ENCODE measurements at places on chromosomes 1 and 21.

GRCh38 chr1:53254011-53254640 is 15.8 kb upstream of the MAGOH start:
- no peak for DNase-seq

- DNase-seq = no peak
Observed at GRCh38 chr1:16915627-16915973, 6.1 kb upstream of the CROCC start.

GRCh38 chr1:44263568-44264450 is 50.5 kb downstream of the DMAP1 start:
- no peak for DNase-seq

DNA sequence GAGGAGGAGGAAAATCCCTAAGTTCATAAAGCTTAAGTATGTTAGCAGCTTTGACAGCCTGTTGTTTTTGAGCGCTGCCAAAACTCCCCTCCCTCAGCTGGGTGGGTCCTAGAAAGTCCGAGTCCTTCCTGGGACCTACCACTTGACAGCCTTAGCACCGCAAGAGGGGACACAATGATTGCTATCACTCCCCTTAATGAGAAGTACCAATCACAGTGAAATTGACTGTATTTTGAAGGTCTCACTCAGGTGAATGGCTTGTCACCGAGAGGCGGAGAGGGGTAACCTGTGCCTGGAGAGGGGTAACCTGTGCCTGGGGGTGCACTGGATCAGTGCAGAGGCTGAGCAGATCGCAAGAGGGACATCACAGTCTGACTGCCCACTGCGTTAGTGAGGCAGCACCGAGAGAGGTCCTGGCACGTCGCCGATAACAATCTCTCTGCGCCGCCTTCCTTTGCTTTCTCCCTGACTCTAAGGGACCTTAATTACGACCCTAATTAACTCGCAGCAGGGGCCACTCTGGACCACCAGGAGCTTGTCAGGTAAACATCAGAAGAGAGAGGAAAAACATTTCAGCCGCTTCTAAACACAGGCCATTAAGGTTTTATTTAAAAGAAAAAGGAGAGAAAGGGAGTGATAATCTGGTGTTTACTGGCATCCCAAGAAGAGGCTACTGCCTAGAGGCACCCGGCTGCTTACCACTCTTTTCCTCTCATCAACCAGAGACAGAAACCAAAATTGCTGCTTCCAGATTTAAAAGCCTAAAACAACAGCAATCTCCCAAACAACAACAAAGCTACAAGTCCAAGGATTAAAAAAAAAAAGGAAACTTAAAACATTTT is 25.7 kb upstream of the KCNK1 start:
- DNase-seq = no peak

DNA sequence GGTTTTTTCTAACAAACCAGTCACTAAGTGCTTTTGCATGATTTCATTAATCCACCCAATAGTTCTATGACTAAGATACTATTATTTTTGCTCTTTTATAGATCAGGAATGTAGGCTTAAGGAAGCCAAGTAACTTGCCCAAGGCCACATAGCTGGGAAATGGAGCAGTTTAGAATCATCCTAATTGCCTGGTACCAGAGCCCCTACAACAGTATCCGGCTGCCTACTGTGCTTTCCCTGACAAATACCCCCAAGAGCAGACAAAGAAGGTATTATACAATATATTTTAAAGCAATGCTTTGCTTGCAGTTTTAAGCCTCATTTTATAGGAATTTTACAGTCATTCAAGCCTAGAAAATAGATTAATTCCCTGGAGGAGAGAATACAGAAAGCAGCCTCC is 45.5 kb upstream of the RASAL2 start:
- DNase-seq = no peak

GRCh38 chr1:53325326-53326087 is 2.4 kb downstream of the LRP8 start:
- DNase-seq = no peak

- DNase-seq = peak; percentile 80
Observed at GRCh38 chr1:168834225-168834872, 105.3 kb upstream of the DPT start.

DNA sequence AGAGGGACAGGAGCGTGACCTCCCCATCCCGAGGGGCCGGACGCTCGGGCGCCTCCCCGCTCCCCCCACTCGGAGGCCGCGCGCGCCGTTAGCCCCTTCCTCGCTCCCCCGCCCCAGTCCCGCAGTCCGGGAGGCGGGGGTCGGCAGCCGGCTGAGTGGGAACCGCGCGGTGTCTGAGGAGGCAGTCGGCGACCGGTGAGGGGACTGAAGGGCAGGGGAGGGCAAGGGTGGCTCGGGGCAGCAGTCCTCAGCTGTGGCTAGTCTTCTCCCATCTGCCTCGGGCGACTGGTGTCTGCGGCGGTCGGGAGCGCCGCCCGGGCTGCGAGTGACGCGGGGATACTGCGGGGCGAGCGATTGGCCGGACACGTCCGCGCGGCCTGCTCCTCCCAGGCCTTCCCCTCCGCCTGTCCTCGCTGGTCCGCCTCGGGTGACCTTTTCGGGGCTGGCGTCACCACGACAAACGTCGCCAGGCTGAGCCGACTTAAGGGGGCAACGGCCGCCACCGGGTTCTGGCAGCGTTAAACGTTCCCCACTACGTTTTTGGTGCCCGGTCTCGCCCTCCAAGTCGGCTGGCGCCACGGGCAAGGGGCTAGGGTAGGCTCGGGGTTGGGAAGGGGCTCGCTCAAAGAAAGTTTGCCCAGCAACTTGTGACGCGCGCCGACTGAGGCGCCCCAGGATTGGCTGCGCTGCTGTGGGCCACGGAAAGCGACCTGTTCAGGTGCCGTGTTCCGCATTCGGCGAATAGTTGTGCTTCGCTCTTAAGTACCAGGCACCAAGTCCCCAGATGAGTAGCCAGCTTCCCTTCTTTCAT is 538 bp downstream of the ZNF672 start:
- DNase-seq = no peak

- DNase-seq = no peak
Observed at GRCh38 chr1:40140211-40140973, 20.8 kb upstream of the RLF start.

- no peak for DNase-seq
Observed at GRCh38 chr1:160630523-160631451, 16.1 kb downstream of the SLAMF1 start.

- DNase-seq = no peak
Observed at GRCh38 chr1:36567601-36568341, 85.1 kb upstream of the CSF3R start.

DNA sequence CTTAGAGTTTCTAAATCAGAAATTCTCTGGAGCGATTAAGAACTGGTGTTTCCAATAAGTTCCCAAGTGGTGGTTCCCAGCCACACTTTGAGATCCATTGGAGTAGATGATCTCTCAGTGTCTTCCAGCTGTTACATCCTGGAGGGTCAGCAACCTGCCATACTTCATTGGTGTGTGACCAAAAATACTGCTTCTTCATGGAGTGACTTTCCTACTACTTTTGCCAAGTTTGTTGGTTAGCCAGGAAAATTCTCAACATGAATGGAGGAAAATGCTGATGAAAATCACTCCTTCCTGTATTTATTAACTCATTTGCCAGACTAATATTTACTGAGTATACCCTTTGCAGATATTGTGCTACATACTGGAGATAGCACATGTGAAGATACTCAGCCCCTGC is 186.1 kb downstream of the FGGY start:
- DNase-seq = no peak

- no peak for DNase-seq
Observed at GRCh38 chr21:41460578-41461527, 34.8 kb downstream of the MX1 start.

DNA sequence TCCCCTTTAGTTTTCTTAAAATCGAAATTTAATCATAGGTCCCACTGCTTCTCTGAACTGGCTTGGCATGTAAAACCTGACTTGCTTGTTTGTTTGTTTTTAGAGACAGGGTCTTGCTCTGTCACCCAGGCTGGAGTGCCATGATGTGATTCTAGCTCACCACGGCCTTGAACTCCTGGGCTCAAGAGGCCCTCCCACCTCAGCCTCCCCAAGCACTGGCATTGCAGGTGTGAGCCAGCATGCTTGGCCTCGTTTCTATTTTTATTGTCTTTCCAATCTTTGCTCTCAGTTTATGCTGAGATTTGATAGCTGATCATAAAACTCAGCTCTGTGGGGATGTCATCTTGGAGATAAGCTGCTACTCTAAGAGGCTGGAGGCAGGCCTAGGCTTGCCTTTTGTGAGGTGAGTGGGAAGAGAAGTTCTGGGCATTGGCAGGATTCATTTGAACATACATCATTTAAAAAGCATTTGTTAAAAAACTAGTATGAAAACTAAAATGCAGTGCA is 51.5 kb upstream of the GCLM start:
- DNase-seq = no peak
